ENCODE measurements at places on chromosomes 13 and 19.
A peak's percentile ranks its signal among the peaks of the same experiment; 100 is the strongest.

DNA sequence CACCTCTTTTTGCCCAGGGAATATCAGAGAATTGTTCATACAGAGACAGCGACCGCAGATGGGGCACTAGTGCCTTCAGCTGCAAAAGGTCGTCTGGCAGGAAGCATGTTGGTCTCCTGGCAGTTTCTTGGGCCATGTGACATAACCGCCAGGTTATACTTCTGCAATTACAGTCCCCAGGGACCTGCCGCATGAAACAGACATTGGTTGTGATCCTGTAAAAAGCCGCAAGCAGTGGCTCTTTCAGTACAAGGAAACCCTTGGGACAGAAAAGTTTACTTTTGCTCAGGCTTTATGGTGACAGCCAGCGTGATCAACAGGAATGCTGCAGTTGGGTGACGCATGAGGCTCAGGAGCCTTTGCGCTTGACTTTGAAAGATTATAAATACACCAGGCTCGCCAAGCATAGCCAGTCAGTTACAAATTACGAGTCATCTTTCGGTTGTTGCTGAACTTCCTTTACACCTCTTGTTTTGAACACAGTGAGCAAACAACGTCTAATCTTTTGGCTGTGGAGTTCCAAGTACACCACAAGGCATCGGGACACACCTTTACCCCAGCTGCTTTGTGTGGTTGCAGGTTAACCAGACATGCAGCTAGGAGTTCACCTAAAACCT lies 50.5 kb upstream of the UBE2L5 start:
- no peak for DNase-seq

DNA sequence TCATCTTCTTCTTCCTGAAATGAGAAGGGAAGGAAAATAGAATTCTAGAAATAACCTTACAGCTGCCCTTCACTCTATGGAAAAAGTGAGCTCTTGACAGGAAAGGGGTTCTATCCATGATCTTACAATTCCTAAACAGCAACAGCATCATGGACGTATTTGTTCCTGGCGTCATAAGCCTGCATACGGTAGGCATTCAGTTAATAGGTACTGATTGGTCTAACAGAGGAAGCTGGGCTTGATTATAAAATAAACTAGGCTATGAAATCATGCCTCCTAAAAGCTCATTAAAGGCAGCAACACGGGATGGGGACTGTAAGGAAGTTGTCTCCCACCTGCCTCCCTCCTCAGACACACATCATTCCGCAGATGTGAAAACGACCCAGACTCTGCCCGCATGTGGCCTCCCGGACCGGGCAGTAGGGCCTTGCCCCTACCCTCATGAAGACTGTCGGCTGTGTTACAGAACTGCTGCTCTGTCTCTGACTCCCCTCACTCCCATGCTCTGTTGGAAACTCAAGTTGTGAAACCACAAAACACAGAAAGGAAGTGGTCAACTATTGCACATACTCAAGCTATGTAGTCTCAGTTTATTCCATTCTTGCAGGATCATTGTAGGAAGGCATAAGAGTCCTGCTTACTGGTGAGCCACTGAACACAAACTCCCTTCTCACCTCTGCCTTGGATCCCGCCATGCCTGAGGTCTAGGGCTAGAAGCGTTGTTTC lies 129.8 kb downstream of the DLEU7 start:
- no peak for DNase-seq

DNA sequence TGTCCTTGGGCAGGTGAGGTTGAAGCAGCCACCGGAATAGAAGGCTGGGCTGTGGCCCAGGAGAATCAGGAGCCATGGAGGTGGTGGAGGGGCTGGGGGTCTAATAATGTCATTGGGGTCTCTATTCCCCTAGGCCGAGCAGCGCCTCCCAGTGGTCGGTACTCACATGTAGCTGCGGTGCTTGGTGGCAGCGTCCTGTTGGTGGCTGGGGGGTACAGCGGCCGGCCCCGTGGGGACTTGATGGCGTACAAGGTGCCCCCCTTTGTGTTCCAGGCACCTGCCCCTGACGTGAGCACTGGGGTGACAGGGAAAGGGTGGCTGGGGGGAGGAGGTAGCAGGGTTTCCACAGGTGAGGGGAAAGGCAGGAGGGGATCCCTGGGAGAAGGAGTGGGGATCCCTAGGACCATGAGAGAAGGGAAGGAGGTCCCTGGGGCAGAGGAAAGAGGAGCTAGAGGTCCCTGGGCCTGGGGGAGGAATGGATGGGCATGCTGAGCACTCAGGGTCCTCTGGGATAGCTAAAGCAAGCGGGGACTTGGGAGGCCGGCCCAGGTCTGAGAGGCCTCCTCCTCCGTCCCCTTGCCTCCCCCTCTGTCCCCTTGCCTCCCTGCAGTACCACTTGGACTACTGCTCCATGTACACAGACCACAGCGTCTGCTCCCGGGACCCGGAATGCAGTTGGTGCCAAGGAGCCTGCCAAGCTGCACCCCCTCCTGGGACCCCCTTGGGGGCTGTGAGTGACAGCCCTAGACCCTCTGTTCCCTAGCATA lies 18.1 kb downstream of the MEGF8 start:
- no peak for DNase-seq

GRCh38 chr13:51488212-51488611 lies 35.4 kb upstream of the INTS6 start:
- no peak for DNase-seq

- DNase-seq, result peak; percentile 67
Measured at GRCh38 chr13:109500146-109500773, 286.1 kb downstream of the IRS2 start.

DNA sequence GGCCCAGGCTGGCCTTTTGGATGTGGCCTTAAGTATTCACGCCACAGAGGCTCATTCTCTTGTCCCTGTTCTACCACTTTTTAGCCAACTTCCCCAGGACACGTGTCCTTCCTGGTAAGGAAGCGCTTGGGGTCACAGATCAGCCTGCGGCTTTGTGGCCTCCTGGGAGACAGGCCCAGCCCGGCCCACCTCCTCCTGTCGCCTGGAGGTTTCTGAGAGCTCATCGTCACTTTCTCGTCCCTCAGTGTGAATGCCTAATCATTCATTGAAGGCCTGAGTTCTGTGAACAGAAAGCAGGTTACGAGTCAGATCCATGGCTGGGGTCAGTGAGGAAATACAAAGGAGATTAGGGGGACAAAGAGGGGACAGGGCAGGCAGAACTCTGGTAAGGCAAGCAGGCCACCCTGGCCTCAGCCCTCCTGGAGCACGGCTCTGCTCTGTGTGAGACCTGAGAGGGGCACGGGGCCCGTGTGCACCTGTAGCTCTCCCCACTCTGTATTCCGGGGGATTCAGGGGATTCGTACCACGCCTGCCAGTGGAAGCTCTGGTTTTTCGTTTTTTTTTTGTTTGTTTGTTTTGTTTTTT lies 38.6 kb upstream of the TSHZ3 start:
- DNase-seq, result peak; percentile 77

GRCh38 chr13:41006306-41006705 lies 12.8 kb downstream of the ELF1 start:
- no peak for DNase-seq

DNA sequence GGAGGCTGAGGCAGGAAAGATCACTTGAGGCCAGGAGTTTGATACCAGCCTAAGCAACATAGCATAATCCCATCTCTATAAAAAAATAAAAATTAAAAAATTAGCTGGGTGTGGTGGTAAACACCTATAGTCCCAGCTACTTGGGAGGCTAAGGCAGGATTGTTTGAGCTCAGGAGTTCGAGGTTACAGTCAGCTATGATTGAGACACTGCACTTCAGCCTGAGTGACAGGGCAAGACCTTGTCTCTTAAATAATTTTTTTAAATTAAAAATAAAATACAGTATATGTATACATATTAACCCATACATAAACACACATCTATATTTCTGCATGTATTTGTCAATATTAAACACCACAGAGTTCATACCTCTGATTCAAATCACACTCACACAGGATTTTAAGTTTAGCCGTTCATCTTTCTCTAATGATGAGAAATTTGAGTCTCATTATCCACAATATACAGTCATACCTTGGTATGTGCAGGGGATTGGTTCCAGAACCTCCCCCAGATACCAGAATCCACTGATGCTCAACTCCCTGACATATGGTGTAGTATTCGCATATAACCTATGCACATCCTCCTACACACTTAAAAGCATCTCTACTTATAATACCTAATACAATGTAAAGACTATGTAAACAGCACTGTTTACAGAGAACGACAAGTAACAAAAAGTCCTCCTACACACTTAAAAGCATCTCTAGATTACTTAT lies 44.7 kb downstream of the PSPC1 start:
- DNase-seq, result no peak

- DNase-seq, result peak; percentile 71
Measured at GRCh38 chr13:20231839-20232555, at the start of gene GJB6. Gene GJB6, minus strand, starts transcription at chr13:20232319. Its CDS starts 8,839 bp downstream, at chr13:20223480.

DNA sequence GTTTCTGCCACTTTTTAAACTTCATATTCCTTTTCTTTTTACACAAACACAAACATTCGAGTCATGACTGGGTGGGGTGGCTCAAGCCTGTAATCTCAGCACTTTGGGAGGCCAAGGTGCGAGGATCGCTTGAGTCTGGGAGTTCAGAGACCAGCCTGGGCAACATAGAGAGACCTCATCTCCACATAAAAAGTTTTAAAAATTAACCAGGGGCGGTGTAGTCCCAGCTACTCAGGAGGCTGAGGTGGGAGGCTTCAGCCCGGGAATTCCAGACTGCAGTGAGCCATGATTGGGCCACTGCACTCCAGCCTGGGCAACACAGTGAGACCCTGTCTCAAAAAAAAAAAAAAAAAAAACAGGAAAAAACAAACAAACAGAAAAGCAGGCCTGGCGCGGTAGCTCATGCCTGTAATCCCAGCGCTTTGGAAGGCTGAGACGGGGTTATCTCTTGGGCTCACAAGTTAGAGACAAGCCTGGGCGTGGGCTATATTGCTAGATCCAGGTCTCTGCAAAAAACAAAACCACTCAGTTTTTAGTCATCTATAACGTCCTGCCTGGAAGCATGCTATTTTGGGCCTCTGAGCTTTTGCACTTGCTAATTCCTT lies 583 bp upstream of the BAX start:
- no peak for DNase-seq

DNA sequence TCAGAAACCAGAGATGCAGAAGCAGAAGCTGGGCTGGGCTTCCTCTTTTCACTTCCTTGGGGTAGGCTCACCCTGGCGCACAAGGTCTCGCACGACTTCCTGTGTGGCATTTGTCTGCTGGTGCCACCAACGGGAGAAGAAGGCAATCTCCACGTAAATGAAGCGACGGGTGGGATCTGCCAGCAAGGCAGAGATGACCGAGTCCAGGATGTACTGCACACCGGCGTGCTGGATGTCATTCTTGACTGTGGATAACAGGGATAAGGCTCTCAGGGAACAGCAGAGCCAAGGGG lies 1.3 kb downstream of the MAN2B1 start:
- DNase-seq, result no peak

- DNase-seq, result no peak
Measured at GRCh38 chr19:1076951-1077350, 10.0 kb downstream of the ARHGAP45 start.

DNA sequence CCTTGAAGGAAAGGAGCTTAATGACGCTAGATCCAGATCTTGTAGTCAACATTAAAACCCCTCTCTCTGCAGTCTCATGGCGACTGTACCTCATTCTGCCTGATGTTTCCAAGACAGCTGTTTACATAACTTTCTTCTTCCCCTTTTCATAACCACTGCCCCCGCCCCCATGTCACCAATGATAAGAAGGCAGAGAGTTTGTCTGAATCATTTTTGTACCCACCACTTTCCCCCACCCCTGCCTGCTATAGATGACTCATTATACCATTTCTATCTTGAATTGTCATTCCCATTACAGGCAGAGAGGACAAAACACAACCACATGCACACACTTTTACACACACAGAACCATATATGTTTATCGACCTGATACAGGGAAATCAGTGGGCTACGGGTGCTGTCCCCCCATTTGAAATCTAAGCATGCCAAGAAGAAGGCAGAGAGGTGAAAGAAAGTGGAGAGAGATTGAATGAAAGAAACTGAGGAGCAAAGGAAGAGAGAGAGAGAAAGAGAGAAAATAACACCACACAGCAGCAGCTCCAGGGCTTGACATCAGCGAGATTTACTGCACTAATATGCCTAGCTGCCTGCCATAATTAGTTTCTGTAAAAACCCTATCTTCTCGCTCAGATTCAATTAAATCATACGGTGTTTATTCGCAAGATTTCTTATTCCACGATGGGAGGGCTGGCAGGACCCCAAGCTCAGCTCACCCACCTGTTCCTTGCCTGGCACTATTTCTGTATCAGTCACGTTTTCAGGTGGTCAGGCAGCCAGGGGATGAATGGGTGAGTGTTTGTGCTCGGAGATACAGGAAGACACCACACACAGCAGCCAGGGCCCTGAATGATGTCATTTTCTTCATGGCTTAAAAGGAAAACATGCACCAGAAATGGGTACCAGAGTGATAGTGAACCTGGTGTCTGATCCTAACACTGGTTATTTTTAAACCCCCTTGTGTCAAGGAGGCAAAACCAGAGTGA lies 114.3 kb upstream of the SERP2 start:
- no peak for DNase-seq

GRCh38 chr13:33073338-33073737 lies 57.1 kb downstream of the KL start:
- DNase-seq, result no peak

- DNase-seq, result no peak
Measured at GRCh38 chr13:41613471-41613870, 156.1 kb downstream of the RGCC start.

- no peak for DNase-seq
Measured at GRCh38 chr19:39546599-39546998, 6.6 kb upstream of the EID2 start.

DNA sequence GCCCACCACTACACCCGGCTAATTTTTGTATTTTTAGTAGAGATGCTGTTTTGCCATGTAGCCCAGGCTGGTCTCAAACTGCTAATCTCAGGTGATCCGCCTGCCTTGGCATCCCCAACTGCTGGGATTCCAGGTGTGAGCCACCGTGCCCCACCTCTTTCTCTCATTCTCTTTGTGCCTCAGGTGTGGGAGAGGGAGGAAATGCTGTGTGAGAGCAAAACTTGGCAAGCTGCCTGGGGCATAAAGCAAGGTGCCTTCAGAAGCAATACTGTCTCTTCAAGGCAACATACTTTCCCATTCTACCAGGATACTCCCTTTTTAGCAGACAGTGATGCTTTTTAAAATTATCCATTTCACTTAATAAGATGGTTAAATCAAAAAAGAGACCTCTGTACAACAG lies 53.2 kb upstream of the RFC3 start:
- DNase-seq, result no peak

Measured in ecto neural progenitor cell (in vitro differentiated cells).